ENCODE measurements at places on chromosomes 5 and 9. TPM values are rescaled to one million over a fixed set of nuclear protein-coding genes. Genes with fewer than 3 reads are reported as not detected.
A peak's percentile ranks its signal among the peaks of the same experiment; 100 is the strongest.

DNA sequence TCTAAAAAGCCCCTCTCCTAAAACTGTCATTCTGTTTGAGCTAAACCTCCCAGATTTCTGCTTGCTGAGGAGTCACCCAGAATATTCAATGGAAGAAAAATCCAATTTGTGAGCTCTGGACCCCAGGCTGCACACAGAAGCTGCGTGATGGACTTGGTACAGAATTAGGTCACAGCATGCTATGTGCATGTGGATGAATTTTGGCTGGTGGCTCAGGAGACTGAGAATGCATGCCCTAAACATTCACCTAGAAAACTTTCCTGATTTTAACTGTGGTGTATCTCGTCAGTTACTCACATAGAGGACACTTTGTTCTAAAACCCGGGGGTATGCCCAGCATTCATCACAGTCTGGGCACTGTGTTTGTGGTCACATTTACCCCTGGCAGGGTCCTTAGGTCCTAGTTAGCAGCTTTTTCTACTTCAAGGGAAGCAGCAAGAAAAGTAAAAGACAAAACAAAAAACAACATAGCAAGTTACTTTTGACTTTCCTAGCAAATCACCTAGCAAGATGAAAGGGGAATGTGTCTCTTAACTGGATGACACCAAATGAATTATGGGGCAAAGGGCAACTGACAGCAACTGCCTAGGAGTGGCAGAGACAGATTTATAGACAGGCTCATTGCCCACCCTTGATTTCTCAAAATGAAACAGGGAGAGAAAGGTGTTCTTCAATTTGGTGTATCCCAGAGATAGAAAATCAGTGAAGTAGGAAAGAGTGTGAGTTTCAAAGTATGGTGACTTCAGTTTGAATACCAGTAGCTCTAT is 8.3 kb upstream of the SHROOM1 start:
- H3K4me3 ChIP-seq: no peak overlapping the region
- DNase-seq: no peak
- H3K4me1 ChIP-seq: peaks cover 27% of the 10 kb centered on the region
- no peaks in the 10 kb centered on the region for H3K27me3 ChIP-seq

GRCh38 chr5:176979669-176980068 is 26.9 kb downstream of the UIMC1 start:
- no peak overlapping the region for H3K4me3 ChIP-seq
- no peak overlapping the region for H3K27ac ChIP-seq
- H3K4me1 ChIP-seq: no peaks in the 10 kb centered on the region
- H3K27me3 ChIP-seq: no peaks in the 10 kb centered on the region

- H3K4me3 ChIP-seq: peak overlapping the region; percentile 10
- no peaks in the 10 kb centered on the region for H3K36me3 ChIP-seq
- peaks cover 17% of the 10 kb centered on the region for H3K4me1 ChIP-seq
- H3K27ac ChIP-seq: no peak overlapping the region
- DNase-seq: no peak
Observed at GRCh38 chr9:133576031-133576874, 32.9 kb downstream of the FAM163B start.

GDA gene
- total RNA-seq: not detected

DNA sequence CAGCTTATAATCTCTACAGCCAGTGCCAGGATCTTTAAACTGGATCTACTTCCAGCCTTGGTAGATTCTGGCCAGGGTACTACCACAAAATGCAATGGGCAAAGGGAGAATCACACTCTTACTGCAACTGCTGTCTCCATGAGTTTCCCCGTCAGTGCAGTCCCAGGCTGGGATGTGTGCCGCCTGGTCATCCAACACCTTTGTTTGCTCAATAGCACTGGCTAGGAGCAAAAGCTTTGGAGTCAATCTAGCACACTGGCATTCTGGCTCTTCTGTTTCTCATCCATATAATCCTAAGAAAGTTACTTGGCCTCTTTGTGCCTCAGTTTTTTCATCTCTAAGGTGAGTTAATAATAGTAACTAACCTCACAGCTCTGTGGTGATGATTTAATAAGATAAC is 96.9 kb downstream of the FBN2 start:
- H3K4me1 ChIP-seq: peaks cover 5% of the 10 kb centered on the region
- no peaks in the 10 kb centered on the region for H3K36me3 ChIP-seq

ORM1 gene
- total RNA-seq: not detected

GRCh38 chr5:137231540-137231939 is 267.6 kb downstream of the SPOCK1 start:
- H3K4me3 ChIP-seq: no peak overlapping the region
- no peak for DNase-seq
- no peaks in the 10 kb centered on the region for H3K4me1 ChIP-seq
- H3K27ac ChIP-seq: no peak overlapping the region

DNA sequence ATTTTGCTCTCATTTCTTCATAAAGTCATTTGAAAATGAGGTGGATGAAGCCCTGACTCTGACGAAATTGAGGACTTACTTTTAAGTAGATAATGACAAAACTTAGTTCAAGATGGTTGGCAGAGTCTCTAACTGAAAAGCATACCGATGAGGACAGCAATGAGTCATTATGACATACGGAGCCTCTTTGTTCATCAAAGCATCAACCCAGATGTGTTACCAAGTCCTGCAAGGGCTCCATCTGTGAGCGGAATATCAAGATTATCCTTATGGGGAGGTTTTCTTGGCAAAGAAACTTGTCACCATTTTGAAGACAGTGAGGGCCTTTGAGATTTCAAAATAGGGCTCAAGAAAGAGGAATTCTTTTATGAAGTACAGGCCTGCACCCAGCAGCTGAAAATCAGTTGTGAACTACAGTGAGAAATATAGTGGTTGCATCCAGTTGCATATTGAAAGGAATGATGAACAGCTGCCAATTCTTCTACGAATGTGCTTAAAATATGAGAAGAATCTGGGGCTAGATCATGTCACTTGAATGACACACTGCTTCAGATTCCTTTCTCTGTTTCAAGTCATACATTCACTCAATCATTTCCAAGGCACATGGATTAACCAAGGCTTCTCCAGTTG is 86.6 kb upstream of the SLC24A2 start:
- no peak for DNase-seq
- no peak overlapping the region for H3K4me3 ChIP-seq
- no peaks in the 10 kb centered on the region for H3K4me1 ChIP-seq
- no peak overlapping the region for H3K27ac ChIP-seq
- H3K36me3 ChIP-seq: no peaks in the 10 kb centered on the region
- no peaks in the 10 kb centered on the region for H3K27me3 ChIP-seq

DNA sequence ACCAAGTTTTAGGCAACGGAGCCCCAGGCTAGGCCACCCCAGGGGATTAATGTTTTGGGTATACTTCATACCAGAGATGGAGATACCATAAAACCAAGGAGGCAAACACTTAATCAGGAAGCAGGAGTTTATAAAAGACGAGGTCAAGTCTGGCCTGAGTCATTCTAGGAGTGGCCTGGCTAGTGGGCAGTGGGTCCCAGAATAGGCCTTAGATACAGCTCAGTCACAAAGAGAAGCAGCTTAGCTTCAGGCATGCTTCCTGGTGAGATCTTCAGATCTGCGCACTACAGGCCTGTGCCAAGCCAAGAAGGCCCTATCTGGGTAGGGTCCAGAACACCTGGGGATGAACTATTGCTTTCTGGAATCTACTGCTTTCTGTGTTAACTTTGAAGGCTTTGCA is 20.6 kb upstream of the NR5A1 start:
- H3K4me3 ChIP-seq: no peak overlapping the region
- H3K27ac ChIP-seq: no peak overlapping the region
- H3K27me3 ChIP-seq: no peaks in the 10 kb centered on the region
- H3K4me1 ChIP-seq: no peaks in the 10 kb centered on the region
- no peaks in the 10 kb centered on the region for H3K36me3 ChIP-seq
- DNase-seq: no peak

DNA sequence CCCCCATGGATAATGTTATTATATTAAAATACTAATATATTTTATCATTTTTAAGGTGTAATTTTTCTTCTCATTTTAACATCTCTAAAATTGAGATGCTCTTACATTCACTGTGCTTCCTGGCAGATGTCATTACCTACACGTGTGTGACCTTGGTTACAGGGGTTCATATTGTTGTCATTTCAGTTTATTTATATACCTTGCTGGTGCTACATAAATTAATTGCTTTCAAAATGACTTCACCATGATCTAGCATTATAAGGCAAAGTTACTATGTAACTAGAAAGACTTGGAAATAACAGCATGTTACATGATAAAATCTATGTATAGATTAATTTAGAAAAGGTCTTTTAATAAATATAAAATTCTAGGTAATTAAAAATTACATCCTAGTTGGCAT is 60.9 kb downstream of the ARHGEF28 start:
- H3K4me3 ChIP-seq: no peak overlapping the region
- no peaks in the 10 kb centered on the region for H3K27me3 ChIP-seq
- H3K4me1 ChIP-seq: no peaks in the 10 kb centered on the region
- DNase-seq: no peak
- H3K36me3 ChIP-seq: no peaks in the 10 kb centered on the region

IGIP gene
- total RNA-seq: 16.7 TPM

- no peak overlapping the region for H3K4me3 ChIP-seq
- H3K27ac ChIP-seq: no peak overlapping the region
- no peaks in the 10 kb centered on the region for H3K36me3 ChIP-seq
- H3K4me1 ChIP-seq: peaks cover 50% of the 10 kb centered on the region
- no peaks in the 10 kb centered on the region for H3K27me3 ChIP-seq
Observed at GRCh38 chr9:125272697-125273096, 11.1 kb downstream of the GAPVD1 start.

DNA sequence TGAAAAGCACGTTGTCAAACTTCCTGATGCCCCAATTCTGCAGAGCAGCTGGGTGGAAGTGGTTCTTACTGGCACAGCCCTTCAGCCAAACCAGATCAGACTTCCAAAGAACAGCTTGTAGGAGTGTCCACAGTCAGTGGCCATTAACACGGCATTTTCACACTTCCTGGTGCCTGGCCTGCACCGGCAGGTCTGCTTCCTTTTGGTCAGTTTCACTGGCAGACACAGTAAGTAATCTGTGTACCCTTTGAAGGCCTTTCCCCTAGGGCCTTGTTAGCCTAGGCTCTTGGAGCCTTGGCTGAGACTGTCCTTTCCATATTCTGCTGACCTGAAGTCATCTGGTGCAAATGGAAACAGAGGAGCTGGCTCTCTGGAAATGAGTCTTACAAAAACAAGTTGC is 297.5 kb upstream of the TNC start:
- H3K36me3 ChIP-seq: no peaks in the 10 kb centered on the region
- no peaks in the 10 kb centered on the region for H3K27me3 ChIP-seq
- no peaks in the 10 kb centered on the region for H3K4me1 ChIP-seq
- DNase-seq: no peak
- no peak overlapping the region for H3K27ac ChIP-seq
- H3K4me3 ChIP-seq: no peak overlapping the region

CDH12 gene
- total RNA-seq: not detected
